ENCODE measurements at places on chromosomes 3 and 15.

DNA sequence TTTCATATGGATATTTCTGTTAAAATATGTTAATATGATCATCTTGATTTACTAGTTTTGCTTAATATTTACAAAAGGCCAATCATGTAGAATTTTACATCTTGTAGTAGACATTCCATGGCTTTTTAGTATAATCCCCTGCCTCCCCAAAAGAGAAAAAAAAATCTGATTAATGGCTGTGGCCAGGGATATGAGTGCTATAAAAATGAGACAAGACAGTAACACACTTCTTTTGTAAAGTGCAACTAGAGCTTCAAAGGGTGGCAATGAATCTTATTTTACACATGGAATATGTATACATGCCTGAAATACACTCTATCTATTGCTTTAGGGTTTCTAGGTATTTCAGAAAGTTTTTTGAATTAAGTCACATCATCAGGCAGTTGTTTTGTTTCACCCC, 112.2 kb upstream of the NANOGP8 start:
- DNase-seq, result no peak

- peak; percentile 73 for DNase-seq
Measured at GRCh38 chr3:143507735-143508580, 340.3 kb downstream of the SLC9A9 start.

GRCh38 chr3:56248021-56248420, 220.2 kb downstream of the ERC2 start:
- no peak for DNase-seq

GRCh38 chr3:121295979-121296378, 249.8 kb downstream of the POLQ start:
- peak; percentile 3 for DNase-seq

GRCh38 chr15:99857836-99858235, 124.6 kb upstream of the LYSMD4 start:
- no peak for DNase-seq

- DNase-seq, result no peak
Measured at GRCh38 chr15:90191344-90191687, 9.8 kb upstream of the SEMA4B start.

All from adipocyte (in vitro differentiated cells).